ENCODE measurements at places on chromosomes 16 and 17.
A peak's percentile ranks its signal among the peaks of the same experiment; 100 is the strongest.

DNA sequence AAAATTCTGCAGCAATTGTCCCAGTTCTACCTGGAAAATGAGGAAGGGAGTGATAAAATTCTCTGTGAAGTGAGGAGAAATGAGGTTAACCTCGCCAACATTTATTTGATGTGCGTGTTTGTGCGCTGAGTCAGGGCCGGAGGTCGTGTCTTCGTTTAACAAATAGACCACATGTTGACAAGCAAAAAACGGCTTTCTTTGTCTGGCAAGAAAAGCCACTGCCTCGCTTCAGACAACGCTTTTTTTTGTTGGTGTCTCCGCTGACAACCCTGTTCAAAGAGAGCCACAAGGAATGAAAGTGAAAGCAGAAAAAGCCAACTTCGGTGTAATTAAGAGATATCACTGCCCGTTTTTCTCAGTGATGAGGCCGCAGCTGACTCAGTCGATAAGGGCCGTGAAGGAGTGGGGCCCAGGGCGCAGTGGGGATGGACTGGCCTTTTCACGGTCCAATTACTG, 510.6 kb downstream of the CDH13 start:
- H3K27ac ChIP-seq, result peak overlapping the region; percentile 93
- peaks cover 2% of the 10 kb centered on the region for H3K27me3 ChIP-seq
- peak overlapping the region; percentile 91 for H3K4me3 ChIP-seq

DNA sequence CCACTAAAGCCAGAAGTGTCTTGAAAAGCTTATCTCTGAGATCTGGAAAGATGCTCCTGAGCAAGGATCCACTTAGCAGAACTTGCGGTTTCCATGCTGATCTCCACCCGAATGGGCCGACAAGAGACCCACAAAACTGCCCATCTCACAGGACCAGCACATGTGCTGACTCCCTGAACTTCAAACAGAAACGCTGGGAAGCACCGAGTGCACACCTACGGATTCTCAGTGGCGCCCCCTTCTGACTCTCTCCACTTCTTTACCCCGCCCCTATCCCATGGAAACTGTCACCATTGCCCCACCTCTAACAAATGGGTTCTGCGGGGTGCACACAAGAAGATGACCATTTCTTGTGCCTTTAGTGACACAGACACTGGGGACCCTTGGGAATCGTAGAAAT, 21.4 kb downstream of the CDRT4 start:
- H3K27ac ChIP-seq, result no peak overlapping the region
- no peaks in the 10 kb centered on the region for H3K36me3 ChIP-seq

DNA sequence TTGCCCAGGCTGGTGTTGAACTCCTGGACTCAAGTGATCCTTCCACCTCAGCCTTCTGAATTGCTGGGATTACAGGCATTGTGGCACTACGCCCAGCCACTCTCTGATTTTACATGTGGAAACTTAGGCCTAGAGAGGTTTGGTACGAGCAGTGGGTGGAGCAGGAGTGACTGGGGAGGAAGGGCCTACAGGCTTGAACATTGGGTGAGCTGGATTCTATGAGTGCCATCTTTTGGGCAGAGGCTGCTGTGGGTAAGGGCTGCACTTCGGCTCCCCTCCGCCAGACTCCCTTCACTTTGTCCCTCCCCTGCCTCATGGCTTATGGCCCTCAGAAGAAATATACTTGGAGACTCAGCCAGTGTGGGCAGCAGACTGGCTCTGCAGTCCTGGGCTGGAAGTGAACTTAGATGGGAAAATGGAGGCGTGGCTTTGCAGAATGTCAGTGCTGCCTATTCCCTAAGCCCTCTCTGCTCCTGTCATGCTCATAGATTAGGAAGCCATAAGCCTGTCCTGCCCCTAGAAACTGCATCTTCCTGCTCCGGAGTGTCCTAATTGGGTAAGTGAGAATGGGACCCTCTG, 9.5 kb upstream of the MRC2 start:
- no peaks in the 10 kb centered on the region for H3K4me1 ChIP-seq
- H3K27me3 ChIP-seq, result no peaks in the 10 kb centered on the region
- H3K36me3 ChIP-seq, result peaks cover 10% of the 10 kb centered on the region
- H3K4me3 ChIP-seq, result no peak overlapping the region
- no peak overlapping the region for H3K27ac ChIP-seq

- H3K4me3 ChIP-seq, result no peak overlapping the region
- H3K4me1 ChIP-seq, result peaks cover 2% of the 10 kb centered on the region
- no peaks in the 10 kb centered on the region for H3K36me3 ChIP-seq
- H3K27me3 ChIP-seq, result peaks cover 5% of the 10 kb centered on the region
- no peak for DNase-seq
- no peak overlapping the region for H3K27ac ChIP-seq
Measured at GRCh38 chr17:58637011-58637570, 54.8 kb downstream of the TEX14 start.

DNA sequence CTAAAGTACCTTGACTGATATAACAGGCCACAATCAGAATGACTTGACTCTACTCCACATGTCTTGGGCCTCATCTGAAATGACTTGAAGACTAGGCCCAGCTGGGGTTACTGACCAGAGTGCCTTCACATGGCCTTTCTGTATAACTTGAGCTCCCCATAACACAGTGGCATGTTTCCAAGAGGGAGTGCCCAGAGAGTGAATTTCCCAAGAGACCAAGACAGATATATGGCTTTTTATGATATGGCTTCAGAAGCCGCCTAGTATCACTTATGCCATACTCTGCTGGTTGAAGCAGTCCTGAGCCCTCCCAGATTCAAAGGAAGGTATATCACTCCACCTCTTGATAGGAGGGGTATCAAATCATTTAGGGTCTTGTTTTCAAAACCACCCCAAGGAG, 357.5 kb upstream of the EEF2KMT start:
- H3K27ac ChIP-seq, result no peak overlapping the region
- no peaks in the 10 kb centered on the region for H3K36me3 ChIP-seq
- no peak overlapping the region for H3K4me3 ChIP-seq

DNA sequence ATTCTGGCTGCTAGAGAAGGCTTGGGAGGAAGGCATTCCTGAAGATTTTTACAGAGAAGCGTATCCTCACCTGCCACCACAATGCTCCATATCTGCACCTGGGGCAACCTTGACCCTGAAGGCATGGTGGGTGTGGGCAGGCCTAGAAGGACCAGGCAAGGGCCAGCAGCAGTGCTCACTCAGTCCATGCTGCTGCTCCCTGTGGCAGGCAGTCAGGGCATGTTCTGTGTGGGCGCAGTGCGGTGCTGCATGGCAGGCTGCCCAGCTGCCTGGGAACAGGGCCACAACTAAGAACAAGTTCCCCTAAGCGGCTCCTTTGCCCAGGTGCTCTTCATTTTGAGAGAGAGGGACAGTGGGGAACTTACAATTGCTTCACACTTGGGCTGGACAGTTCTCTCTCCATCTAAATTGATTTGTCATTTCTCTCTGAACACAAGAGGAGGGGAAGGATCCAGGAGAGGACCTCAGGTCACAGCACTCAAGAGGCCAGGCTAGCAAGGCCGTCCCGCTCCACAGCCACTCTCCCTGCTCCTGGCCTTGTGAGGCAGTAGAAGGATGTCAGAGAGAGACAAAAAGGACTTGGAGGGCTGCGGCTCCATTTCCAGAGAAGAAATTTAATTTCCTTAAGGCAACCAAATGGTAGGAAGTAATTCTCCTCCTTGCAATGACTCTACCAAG, 158.8 kb downstream of the AATF start:
- no peaks in the 10 kb centered on the region for H3K27me3 ChIP-seq
- no peak overlapping the region for H3K4me3 ChIP-seq
- peak overlapping the region; percentile 40 for H3K27ac ChIP-seq
- H3K4me1 ChIP-seq, result no peaks in the 10 kb centered on the region
- peaks cover 39% of the 10 kb centered on the region for H3K36me3 ChIP-seq
- no peak for DNase-seq

DNA sequence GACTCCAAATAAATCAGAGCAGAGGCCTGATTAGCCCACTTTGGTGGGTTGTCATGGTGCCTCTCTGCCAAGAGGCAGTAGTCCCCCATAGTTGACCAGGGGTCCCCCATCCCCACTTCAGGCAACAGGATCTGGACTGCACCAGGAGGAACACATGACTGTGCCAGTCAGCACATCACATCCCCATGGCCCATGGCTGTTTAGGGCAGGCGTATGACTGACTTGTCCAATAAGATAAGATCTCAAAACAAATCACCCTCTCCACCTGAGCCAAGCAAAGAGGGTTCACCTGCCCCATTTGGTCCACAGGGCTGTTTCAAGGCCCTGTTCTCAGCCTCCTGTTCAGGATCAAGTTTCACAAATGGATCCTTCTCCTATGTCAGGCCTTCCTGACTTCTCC, 93.3 kb downstream of the C16orf78 start:
- H3K36me3 ChIP-seq, result no peaks in the 10 kb centered on the region
- no peaks in the 10 kb centered on the region for H3K27me3 ChIP-seq
- H3K4me1 ChIP-seq, result peaks cover 20% of the 10 kb centered on the region
- no peak for DNase-seq

DNA sequence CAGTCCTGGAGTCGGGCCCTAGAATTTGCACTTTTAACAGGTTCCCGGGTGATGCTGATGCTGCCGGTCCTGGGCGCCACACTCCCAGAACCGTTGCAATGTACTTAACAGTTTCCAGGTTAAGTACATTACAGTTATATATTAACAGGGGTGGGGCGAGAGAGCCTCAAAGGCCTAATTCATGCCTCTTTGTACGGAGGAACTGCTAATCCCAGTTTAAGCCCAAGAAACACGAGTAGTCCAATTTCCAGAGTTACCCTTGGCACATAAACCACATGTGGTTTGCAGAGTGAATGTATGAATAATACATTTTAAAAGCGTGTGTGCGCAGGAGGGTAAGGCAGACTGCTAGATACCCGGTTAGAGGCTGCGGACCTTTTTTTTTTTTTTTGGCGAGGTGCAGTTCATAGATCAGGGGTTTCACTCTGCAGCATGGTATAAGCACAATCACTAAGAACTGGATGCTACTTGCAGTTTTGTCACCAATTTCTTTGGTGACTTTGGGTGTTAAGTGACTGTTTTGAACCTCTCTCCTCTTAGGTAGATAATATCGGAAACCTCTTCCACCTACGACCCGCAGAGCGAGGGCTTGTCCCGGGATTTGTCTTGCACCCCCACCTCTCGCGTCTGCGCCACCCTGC, 713 bp downstream of the COX11 start:
- no peaks in the 10 kb centered on the region for H3K27me3 ChIP-seq
- H3K4me1 ChIP-seq, result peaks cover 24% of the 10 kb centered on the region
- no peak for DNase-seq
- H3K27ac ChIP-seq, result peak overlapping the region; percentile 59

DNA sequence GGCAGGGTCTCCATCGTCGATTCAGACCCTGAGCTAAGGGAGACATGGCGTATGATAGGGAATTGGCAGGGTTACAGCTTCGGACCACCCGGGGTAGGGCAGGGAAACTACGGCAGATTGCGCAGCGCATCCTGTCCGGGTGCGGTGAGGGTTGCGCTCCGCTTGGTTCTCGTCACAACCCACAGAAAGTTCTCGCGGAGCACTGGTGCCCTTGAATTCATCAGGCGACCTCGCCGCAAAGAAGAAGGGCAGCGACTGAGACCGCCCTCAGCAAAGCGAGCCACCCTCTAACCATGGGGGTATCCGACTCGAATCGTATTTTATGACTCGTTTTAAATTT, 1.2 kb downstream of the HS3ST3B1 start:
- H3K36me3 ChIP-seq, result peaks cover 3% of the 10 kb centered on the region
- H3K27ac ChIP-seq, result peak overlapping the region; percentile 90
- peak; percentile 77 for DNase-seq
- peak overlapping the region; percentile 98 for H3K4me3 ChIP-seq
- H3K4me1 ChIP-seq, result peaks cover 72% of the 10 kb centered on the region

- peaks cover 61% of the 10 kb centered on the region for H3K4me1 ChIP-seq
- H3K4me3 ChIP-seq, result peak overlapping the region; percentile 14
- peak overlapping the region; percentile 81 for H3K27ac ChIP-seq
- H3K36me3 ChIP-seq, result no peaks in the 10 kb centered on the region
- DNase-seq, result no peak
Measured at GRCh38 chr17:27571563-27572352, 59.2 kb upstream of the LGALS9 start.

DNA sequence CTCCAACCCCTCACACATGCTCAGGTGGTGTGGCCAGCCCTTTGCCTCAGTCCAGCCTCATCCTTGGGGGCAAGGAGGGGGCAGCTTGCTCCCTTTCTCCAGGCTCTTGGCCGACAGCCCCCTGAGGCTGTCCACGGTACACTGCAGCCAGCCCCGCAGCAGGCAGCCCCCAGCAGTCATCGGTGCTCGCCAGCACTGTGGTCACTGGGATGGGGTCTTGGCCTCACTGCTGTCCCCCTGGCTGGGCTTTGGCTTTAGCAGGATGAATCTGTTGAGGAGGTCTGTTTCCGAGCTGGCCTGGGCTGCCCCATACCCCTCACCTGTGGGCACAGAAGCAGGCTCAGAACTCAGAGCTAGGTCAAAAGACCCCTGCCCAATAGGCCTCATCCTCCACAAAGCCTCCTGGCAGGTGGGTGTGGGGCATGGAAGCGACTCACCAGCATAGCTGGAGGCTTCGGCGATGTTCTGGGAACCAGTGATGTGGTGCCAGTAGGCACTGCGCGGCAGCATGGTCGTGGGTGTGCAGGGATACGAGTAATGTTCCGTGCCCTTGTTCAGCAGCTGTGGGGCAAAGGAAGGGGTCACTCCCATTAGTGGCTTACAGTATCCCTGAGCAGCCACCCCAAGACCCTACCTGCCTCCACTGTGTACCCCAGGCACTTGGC, 10.8 kb downstream of the POLR2C start:
- no peak overlapping the region for H3K4me3 ChIP-seq
- H3K36me3 ChIP-seq, result no peaks in the 10 kb centered on the region
- peaks cover 16% of the 10 kb centered on the region for H3K4me1 ChIP-seq
- no peak overlapping the region for H3K27ac ChIP-seq
- H3K27me3 ChIP-seq, result no peaks in the 10 kb centered on the region

- H3K27ac ChIP-seq, result no peak overlapping the region
- DNase-seq, result no peak
- no peak overlapping the region for H3K4me3 ChIP-seq
- no peaks in the 10 kb centered on the region for H3K36me3 ChIP-seq
Measured at GRCh38 chr16:71337631-71338030, 20.9 kb upstream of the CALB2 start.

- H3K4me3 ChIP-seq, result no peak overlapping the region
- H3K36me3 ChIP-seq, result no peaks in the 10 kb centered on the region
- no peak for DNase-seq
- no peaks in the 10 kb centered on the region for H3K27me3 ChIP-seq
- no peaks in the 10 kb centered on the region for H3K4me1 ChIP-seq
Measured at GRCh38 chr17:78576389-78577112, 645 bp downstream of the DNAH17 start.

DNA sequence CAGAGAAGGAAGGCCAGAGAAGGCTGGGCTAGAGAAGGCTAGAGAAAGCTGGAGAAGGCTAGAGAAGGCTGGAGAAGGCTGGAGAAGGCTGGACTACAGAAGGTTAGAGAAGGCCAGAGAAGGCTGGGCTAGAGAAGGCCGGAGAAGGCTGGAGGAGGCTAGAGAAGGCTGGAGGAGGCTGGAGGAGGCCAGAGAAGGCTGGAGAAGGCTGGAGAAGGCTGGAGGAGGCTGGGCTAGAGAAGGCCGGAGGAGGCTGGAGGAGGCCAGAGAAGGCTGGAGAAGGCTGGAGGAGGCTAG, 6.4 kb upstream of the OGFOD3 start:
- peaks cover 33% of the 10 kb centered on the region for H3K4me1 ChIP-seq
- H3K36me3 ChIP-seq, result peaks cover 32% of the 10 kb centered on the region
- H3K27ac ChIP-seq, result no peak overlapping the region
- H3K27me3 ChIP-seq, result peaks cover 2% of the 10 kb centered on the region
- no peak for DNase-seq
- H3K4me3 ChIP-seq, result no peak overlapping the region

All from immature natural killer cell (primary cell).